ENCODE measurements at places on chromosomes 7 and 10. TPM values are rescaled to one million over a fixed set of nuclear protein-coding genes. Genes with fewer than 3 reads are reported as not detected.

The RASA4B gene
- 16.6 TPM for polyA plus RNA-seq

GRCh38 chr10:18157881-18158280 lies 17.7 kb downstream of the CACNB2 start:
- DNase-seq: no peak

DNA sequence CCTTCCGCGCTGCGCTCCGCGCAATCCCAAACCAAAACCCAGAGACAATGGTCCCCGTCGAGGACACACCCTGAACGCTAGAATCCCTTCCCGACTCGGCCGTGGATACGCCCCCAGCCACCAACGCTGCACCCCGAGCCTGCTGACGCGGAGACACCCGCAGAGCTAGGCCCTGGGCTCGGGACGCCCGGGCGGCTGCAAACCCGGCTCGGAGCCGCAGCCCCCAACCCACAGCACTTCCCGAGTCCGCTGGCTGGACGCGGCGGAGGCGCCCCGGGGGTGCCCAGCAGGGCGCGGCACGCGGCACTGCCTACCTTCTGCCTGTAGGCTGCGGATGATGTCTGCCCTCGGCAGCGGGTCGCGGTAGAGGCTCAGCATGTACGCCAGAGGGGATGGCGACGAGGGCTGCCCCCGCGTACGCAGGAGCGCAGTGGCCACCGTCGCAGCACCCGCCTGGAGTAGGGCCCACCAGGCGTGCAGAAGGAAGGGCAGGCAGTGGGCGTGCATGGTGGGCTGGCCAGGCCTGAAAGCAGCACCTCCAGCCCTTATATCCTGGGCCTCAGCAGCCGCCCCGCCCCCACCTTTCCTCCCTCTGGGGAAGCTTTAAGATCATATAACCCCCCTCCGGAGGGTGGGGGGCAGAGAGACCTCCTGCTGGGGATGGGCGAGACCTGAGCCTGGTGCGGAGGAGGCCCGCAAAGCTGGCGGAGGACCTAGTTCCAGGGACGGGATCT lies at the start of gene NODAL:
NODAL (minus strand) TSS at position 521 of the 734 bp plus-strand sequence; CDS start at position 507, 14 bp downstream.
- no peak for DNase-seq

DNA sequence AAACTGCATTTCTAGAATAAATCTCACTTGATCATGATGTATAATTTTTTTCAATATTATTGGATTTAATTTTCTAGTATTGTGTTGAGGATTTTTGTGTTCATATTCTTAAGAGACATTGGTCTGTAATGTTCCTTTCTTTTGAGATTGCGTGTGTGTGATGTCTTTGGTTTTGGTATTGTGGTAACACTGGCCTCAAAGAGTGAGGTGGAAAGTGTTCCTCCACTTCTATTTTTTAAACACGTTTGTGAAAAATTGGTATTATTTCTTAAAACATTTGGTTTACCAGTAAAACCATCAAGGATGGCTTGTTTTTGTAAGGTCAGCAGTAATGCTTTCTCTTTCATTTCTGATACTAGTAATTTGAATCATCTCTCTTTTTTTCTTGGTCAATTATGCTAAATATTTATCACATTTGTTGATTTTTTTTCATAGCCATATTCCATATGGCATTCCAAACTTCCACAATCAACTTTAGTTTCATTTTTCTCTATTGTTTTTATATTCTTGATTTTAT lies 290.2 kb upstream of the CDC14C start:
- DNase-seq: no peak
